Camera-type eye (tissue), 1 donor: ENCODE measurements at places on chromosomes 4 and X. TPM values are rescaled to one million over a fixed set of nuclear protein-coding genes. Genes with fewer than 3 reads are reported as not detected.

The FAM236D gene
- total RNA-seq, result not detected

The TEC gene
- total RNA-seq, result 3.9 TPM

The BMPR1B gene
- 13.0 TPM for total RNA-seq

The GALNTL6 gene
- 9.6 TPM for total RNA-seq

The ZNF185 gene
- 14.3 TPM for total RNA-seq

The AKAP14 gene
- not detected for total RNA-seq

The FOXP3 gene
- not detected for total RNA-seq

The VCX3B gene
- not detected for total RNA-seq

The EMCN gene
- 29.1 TPM for total RNA-seq

The DUX4 gene
- total RNA-seq, result not detected

The FATE1 gene
- total RNA-seq, result not detected

The LANCL3 gene
- 2.5 TPM for total RNA-seq

The NR0B1 gene
- not detected for total RNA-seq

The GNRHR gene
- total RNA-seq, result 0.22 TPM

The GAGE1 gene
- total RNA-seq, result not detected

The CT45A1 gene
- not detected for total RNA-seq

The ABCG2 gene
- total RNA-seq, result 20.2 TPM

The RAB41 gene
- total RNA-seq, result not detected

The SLITRK4 gene
- total RNA-seq, result 16.2 TPM

The SOD3 gene
- 19.7 TPM for total RNA-seq
